ENCODE measurements at places on chromosomes 11 and 22.

- no peak for DNase-seq
Measured at GRCh38 chr11:89443361-89444322, 47.5 kb downstream of the NOX4 start.

DNA sequence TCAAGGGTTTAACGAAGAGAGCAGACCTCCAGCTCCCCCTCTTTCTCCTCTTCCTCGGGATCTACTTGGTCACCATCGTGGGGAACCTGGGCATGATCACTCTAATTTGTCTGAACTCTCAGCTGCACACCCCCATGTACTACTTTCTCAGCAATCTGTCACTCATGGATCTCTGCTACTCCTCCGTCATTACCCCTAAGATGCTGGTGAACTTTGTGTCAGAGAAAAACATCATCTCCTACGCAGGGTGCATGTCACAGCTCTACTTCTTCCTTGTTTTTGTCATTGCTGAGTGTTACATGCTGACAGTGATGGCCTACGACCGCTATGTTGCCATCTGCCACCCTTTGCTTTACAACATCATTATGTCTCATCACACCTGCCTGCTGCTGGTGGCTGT lies 363 bp downstream of the OR8A1 start:
- DNase-seq: no peak

DNA sequence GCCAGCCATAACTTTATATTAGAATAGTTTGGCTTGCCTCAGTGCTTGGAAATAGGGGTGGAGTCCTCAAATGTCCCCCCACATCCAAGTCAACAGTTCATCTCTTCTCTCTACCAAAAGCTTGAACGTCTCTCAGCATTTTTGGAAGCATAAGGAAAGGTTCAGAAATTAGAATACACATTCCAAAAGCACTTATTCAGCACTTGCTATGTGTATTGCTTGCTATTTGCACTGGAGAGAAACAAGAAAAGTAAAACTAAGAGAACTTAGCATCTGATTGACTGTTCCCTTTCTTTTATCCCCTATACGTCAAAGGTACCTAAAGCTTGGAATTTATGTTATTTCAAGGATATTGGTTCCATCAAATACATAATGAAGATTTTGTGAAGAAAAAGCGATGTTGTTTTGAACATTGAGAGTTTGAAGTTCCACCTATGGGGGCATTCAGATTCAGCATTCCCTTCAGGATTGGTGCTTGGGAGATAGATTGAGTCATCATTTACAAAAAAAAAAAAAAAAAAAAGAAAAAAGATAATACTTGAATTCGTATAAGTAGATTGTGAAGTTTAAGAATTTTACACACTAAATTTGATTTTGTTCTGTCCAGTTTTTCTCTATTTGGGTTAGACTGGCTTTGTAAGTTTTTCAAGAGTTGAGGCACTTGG lies 1.3 kb downstream of the TBRG1 start:
- DNase-seq: no peak

DNA sequence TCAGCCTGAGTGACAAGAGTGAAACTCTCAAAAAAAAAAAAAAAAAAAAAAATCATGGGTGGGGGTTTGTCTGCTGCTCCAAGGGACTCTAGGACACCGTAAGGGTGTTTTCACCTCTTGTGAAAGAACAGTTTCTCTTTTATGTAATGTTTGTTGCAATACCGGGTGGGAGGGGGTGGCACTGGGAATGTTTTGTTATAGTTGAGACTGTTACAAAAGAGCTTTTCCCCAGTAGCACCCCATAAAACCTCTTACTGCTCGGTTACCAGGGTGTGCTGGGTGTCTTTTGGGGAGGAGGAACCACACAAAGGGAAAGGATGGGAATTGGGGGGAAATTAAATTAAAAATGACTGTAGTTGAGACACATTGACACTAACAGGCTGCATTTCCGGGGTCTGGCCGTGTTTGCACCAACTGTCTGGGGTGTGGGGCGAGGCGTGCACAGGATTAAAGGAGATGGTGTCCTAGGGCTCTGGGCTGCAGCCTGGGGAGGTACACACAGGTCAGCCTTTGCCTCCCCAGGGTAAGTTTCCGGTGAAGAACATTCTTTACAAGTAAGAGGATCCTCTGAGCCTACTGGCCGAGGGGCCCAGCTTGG lies 1.6 kb downstream of the NFAM1 start:
- no peak for DNase-seq

- peak; percentile 86 for DNase-seq
Measured at GRCh38 chr22:37498289-37498909, 12.2 kb upstream of the MFNG start.

- peak; percentile 91 for DNase-seq
Measured at GRCh38 chr11:86244063-86244521, 461 bp upstream of the EED start.

DNA sequence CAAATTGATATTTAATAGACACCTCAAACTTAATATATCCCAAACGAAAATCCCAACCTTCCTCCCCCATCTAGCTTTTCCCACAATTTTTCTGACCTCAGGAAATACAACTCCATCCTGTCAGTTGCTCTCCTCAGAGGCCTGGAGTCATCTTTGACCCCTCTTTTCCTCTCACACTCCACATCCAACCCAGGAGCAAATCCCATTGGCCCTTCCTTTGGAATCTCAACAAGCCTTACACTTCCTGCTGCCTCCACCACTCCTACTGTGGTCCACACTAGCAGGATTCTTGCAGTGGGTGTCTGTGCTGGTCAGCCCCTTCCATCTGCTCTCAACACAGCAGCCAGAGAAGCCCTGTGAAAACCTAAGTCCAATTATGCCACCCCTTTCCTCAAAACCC lies 39.3 kb upstream of the RFPL3 start:
- no peak for DNase-seq

DNA sequence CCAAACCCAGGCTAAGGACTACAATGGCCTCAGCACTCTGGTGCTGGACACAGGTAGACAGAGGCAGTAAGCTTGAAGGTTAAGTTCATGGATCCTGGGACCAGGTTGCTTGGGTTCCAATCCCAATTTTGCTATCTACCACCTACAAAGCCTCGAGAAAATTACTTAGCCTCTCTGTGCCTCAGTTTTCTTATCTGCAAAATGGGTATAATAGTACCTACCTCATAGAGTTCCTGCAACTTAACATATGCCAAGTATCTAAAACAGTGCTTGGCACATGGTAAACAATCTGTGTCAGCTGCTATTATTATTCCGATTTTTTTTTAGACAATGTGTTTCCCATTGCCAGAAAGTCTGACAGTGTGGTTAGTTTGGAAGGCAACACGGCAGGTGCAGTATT lies 37.5 kb downstream of the SYN3 start:
- no peak for DNase-seq

DNA sequence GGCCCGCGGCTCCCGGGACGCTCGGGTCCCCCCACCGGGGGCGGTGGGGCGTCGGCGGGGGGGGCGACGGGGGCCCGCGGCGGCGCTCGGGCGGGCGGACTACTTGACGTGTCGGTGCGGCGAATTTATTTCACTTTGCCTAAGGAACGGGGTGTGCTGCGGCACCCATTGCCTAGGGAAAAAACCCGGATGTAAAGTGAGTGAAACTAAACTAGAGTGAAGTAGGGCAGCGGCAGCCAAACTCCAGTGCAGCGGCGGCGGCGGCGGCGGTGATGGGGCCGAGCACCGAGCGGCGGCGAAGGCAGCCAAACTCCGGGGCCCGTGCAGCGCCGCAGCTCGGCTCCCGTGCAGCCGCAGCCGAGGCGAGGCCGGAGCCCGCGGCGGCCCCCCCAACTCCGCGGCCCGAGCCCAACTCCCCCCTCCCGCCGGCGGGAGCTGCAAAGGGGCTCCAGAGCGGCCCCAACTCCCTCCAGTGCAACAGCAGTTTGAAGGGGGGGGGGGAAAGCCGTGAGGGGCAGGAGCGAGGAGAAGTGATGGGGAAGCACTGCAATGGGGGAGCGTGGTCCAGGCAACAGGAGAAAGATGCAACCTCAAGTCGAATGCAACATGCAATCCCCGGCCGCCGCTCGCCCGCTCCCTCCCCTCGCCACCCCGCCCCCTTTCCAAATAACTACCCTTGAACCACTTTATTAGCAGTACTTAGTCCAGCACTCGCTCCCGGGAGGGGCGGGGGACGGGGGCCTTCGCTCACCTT lies 647 bp upstream of the PHF21A start:
- DNase-seq: peak; percentile 54

GRCh38 chr11:48129697-48130395 lies 86.8 kb upstream of the OR4B1 start:
- no peak for DNase-seq

- no peak for DNase-seq
Measured at GRCh38 chr22:18157714-18158028, 7.7 kb downstream of the USP18 start.

DNA sequence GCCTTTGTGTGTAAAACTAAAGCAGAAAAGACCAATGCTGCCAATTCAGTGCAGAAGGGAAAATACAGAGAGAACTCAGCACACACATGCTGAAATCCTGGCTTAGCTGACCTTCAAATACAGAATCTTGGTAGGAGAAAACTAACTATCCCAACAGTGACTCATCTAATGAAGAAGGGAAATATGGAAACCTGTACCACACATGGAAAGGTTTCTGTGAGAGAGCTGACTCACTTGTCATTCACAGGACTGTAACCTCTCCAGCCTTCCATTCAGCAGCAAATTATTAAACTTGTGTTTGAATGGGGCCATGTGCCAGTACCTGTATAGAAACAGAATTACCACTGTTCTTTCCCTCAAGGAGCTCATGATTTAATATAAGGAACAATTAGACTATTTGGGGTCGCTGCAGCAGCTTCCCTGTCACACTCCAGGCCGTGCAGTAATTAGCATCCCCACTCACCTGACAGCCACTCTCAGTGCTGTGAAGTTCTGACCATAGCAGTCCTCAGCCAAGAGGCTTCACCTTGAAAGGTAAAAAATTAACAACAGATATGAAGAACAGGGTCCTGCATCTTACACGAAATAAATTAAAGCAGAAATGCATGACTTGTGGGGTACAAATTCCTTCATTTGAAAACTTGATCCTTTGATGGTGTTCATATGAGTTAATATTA lies 53.9 kb downstream of the MSANTD4 start:
- DNase-seq: no peak

DNA sequence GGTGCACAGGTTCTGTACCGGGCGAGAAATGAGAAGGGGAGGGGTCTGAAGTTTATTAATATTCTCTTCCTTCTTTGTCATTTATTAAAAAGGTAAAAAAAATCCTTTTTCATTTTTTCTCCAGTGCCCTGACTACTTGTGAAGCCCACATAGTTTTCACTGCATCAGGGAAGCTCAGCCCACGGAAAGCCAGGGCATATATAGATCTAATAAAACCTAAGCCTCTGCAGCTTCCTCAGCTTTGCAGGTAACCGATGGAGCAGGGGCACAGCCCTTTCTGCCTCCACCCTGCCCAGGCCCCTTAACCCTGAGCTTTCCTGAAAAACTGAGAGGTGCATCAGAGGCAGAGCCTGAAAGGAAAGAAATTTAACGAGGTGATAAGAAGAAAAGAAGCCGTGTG lies 140.1 kb downstream of the NXPE2 start:
- no peak for DNase-seq

GRCh38 chr11:85096939-85097338 lies 530.2 kb downstream of the DLG2 start:
- DNase-seq: no peak

DNA sequence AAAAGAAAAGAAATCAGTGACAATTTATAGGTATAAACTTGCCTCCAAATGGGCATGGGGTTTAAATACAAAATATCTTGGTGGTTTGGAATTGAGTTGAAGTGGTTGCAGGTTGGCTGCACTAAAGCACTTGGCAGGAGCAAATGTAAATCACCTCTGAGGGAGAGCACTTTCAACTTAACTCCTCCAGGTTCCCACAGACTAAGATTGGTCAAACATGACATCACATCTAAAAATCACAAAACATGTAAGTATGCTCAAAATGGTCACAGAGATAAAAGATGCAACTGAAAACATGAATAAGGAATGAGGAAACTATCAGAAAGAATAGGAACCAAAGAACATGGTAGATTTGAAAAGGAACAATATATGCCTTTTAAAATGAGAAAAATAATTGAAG lies 12.3 kb upstream of the SHANK3 start:
- no peak for DNase-seq

DNA sequence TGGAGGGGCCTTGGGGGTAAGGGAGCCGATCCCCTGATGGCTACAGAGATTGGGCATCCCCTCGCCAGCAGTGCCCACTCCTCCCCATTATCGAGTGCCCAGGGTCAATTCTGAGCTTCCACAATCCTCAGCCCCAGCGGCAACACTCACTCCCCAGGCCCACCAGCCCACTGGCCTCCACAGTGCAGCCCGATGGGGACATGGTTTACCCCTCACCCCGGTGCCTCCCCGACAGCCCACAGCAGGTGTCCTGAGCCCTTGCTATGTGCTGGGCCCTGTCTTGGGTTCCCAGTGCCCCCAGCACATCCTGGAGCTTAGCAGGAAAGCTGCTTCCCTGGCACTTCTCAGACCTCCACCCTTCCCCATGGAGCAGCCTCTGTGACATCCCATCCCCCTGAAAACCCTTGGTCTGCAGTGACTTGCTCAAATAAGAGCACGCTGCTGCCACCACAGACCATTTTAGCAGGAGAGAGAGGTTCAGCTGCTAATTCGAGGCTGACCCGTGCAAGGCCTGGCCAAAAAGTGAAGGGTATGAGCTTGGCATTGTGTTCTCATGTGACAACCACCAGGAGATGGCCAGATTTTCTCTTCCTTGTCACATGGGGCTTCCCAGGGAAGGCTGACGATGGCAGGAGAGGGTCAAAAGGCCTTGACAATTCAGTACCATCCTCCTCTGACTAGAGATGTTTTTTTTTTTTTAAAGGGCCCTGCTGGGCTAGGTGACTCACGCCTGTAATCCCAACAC lies 23.6 kb downstream of the KCNJ4 start:
- no peak for DNase-seq

DNA sequence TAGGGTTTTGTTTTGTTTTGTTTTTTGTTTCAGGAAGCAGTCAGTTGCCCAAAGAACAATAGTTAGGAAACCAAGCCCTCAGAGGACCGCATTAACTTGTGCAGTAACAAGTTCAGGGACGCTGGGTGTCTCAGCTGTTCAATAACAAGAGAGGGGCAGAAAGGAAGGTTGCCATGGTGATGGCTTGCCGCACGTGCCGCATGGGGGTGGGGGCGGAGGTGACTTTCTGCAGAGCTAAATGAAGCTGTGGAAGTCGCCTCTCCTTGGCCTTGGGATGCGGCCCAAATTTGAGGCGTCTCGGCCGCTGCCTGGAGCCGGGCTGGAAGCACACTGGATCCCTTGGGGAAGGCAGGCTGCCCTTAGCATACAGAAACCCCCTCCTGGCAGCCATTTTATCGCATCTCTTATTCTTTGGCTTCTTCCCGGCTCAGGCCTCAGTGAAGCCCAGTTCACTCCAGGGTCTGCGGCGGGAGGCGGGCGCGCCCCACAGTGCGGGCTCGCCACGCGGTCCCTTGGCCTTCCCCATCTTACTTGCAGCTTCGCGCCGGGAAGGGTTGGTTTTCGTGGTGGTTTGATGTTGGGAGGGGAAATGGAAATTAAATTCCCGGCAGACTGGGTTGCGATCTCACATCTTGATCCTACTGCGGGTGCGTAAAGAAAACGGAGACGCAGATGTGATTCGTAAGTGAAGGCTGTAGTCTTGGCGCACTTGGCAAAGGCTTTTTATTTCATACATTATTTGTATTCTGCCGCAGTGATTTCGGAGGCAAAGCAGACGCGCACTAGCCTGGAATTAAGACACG lies 94.3 kb downstream of the SLC17A6 start:
- no peak for DNase-seq

All from HEK293T (cell line).